ENCODE measurements at places on chromosomes 5 and 9.

- no peak for DNase-seq
Measured at GRCh38 chr9:125409217-125409636, 147.6 kb downstream of the GAPVD1 start.

- DNase-seq, result no peak
Measured at GRCh38 chr5:4990017-4990416, 150.1 kb upstream of the ADAMTS16 start.

DNA sequence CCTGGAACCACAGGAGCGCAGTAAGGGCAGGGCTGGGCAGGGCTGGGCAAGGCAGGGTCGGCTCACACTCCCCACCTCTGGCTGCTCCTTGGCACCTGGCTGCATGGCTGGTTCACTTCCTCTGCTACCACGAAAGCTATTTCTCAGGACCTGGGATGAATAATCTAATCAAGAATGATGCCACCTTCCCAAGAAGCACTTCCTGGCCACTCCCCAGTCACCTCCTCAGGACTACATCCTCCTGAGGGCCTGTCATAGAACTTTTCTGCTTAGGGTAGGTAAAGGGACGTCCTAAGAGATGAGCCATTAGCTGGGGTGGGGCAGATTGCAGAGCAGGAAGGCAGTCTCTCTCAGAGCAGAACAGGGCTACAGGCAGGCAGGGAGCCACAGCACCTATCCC lies 288.2 kb upstream of the MAP3K1 start:
- DNase-seq, result no peak

- DNase-seq, result no peak
Measured at GRCh38 chr9:122446819-122447484, 30.8 kb downstream of the OR1J1 start.

DNA sequence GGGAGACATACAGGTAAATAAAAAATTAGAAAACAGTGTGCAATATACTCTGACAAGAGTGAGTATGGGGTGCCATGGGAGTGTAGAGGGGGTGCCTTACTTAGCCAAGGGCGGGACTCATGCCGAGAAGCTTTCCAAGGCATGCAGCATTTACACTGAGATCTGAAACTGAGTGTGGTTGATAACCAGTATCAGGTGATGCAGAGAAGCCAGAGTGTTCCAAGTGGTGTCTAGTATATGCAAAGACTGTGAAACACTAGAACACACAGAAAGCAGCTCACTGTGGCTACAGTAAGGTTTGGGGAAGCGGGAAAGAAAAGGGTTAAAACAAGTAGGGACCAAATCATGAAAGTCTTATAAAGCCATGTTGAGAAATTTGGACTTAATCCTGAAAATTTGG lies 30.5 kb upstream of the ERBIN start:
- DNase-seq, result no peak

DNA sequence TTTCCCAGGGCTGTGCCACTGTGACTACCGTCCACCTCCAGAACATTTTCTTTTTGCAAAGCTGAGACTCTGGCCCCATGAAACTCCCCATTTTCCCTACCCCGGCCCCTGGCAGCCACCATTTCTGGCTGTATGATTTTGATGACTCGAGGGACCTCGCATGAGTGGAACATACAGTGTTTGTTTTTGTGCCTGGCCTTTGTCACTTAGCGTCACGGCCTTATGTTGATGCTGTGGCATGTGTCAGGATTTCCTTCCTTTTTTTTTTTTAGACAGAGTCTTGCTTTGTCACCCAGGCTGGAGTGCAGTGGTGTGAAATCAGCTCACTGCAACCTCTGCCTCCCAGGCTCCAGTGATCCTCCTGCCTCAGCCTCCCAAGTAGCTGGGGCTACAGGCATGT lies 42.7 kb downstream of the ASS1 start:
- DNase-seq, result no peak

DNA sequence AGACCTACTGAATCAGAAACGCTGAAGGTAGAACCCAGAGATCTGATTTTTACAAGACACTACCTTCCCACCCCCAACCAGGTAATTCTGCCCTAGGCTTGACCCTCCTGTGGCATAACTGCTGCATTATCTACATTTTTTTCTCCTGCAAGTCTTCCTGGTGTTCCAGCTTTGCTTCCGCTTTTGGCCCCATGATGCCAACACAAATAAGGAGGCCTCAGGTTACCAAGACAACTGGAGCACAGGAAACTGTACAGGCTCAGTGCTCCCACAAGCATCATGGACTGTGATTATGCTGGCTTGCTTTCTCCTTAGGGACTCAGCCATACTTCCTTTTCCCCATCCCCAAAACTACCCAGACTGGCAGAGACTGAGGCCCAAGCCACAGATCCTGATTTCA lies 6.6 kb upstream of the MSMP start:
- DNase-seq, result no peak

GRCh38 chr5:150485693-150486401 lies 22.1 kb upstream of the NDST1 start:
- DNase-seq, result peak; percentile 25

DNA sequence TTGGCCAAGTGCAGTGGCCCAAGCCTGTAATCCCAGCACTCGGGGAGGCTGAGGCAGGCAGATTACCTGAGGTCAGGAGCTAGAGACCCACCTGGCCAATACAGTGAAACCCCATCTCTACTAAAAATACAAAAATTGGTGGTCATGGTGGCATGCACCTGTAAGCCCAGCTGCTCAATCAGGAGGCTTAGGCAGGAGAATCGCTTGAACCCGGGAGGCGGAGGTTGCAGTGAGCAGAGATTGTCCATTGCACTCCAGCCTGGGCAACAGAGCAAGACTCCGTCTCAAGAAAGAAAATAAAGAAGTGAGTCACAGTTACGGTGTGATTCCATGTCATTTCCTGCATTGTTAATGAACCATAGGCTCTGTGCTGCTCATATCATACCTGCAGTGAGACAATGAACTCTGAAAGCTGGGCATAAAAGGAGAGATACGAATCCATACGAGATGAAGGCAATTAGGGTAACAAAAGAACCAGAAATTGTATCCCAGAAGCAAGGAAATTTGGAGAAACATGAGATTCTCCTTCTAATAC lies 44.6 kb downstream of the TIMD4 start:
- no peak for DNase-seq

DNA sequence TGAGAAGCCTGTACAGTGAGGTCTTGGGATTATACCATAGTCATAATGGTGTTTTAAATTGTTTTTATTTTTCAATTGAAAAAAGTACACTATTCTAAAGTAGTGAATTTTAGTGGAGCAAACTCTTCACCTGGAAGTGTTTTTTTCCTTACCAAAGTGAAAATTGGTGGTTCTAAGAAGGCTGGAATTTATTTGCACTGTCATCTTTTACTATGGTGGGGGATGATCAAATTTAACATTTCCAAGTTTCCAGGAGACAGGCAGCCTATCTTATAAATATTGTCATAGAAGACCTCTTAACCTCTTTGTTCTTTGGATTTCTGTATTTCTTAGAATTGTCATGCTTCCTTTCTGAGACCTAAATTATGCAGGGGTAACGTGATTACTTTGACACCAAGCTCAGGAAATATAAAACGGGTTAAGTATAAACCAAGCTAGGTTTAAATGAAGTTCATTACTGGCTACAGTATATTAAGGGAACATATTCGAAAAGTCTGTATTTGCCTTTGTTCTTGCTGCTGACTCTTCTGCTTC lies 20.2 kb downstream of the NDFIP1 start:
- no peak for DNase-seq

DNA sequence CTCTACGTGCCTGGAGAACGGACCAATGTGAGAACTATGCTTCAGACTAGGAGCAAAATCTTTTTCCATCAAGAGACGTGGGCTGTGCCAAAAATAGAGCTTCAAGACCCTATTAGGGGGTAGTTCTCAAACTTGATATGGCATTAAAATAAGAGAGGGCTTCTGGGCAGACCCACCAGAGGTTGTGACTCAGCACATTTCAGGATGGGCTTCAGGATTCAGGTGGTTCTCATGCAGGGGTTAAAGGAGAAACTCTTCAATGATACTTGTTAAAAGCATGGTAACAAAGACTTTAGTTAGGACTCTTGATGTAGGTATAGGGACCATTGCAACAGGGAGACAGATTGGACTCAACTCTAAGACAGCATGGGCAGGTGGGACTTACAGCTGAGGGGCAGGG lies 195.5 kb downstream of the RGS3 start:
- no peak for DNase-seq

DNA sequence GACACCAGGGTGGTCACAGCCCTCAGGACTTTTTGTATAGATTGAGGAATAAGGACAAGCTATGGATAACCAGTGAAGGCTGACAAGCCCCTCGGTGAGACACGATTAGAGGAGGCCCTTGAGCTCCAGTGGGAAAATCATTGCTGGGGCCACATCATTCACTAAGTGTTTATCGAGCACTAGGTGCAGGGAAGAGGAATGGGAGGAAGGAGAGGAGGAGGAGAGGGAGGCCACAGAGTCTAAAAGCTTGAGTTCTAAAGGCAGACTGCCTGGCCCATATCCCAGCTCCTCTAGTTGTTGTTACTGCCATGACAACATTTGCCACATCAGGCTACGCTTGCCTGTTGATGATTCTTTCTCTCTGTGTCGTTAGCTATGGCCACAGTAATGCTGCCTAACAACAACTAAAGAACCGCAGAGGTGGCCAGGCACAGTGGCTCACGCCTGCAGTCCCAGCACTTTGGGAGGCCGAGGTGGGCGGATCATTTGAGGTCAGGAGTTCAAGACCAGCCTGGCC lies 37.6 kb downstream of the NKX2-5 start:
- DNase-seq, result no peak

DNA sequence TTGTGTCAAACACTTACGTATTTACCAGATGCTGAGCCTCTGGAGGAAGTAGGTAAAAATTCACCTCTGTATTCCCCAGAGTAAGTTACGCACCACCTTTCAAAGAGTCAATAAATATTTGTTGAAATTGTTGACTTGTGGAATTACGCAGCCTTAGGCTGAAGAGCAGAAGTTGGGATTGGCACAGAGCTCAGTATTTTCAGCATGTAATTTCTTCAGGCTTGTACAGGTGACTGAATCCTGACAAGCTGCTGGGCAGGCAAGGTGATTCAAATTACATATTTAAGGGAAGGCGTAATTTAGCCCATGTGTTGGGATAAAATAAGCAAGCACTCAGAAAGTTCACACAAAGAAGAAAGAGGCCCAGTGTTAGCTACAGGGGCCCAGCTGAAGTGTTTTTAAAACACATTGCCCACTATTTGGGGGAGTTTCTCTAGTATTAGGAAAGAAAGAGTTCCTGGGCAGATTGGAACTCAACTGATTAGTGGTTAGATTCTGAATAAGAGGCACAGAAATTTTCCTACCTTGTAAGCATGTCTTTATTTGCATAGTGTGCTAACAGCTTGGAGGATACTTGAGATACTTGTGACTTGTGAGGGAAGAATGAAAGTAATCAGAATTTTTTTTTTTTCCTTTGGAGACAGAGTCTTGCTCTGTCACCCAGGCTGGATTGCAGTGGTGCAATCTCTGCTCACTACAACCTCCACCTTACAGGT lies 165.3 kb upstream of the FBXL7 start:
- DNase-seq, result no peak

GRCh38 chr9:114894609-114895433 lies 35.6 kb downstream of the TNFSF8 start:
- DNase-seq, result peak; percentile 20

- no peak for DNase-seq
Measured at GRCh38 chr9:18849890-18850677, 182.9 kb downstream of the SAXO1 start.

GRCh38 chr9:27800159-27800558 lies 226.9 kb upstream of the C9orf72 start:
- DNase-seq, result no peak

DNA sequence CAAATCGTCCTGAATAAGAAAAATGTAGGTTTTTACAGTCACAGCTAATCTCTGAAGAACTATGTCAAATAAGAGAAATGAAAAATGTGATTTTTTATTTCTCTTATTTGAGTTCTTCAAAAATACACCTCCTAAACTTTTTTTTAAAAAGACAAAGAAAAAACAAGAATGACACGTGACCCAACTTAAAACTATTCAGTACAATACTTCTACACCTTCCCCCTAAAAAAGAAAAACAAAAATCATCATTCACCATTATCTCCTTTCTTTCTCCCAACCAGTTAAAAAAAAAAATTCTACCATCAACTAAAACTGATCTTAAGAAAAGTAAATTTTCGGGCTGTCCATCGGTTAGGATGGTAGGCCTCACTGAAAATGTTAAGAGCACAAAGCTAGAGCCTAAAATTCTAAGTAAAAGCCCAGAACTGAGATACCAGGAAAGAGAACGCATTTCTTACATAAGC lies 2.1 kb downstream of the RNF145 start:
- no peak for DNase-seq

DNA sequence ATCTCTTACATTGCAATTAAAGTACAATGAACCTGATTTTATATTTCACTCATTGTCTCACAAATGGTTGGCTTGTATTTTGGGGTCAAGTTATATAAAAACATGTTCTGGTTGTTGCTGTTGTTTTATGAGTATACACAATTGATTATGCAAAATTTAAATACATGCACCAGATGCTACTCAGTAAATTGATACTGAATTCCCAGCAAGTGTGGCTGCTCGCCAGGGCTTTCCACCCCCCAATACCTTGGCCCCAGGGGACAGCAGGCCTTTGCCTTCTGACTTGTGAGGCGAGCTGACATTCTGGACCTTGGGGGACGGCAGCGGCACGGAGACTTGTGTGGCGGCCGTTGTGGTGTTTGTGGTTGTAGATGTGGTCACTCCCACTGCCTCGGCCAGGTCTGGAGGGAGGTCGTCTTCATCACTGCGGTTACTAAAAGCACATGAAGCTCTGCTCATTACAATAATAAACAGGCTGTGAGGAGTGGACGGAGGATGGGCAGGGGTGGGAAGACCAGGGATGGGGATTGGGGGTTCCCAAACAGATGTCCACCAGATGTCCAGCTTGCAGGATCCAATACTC lies 27.0 kb upstream of the FRRS1L start:
- DNase-seq, result no peak

- no peak for DNase-seq
Measured at GRCh38 chr9:133405508-133406438, 12.0 kb downstream of the REXO4 start.

- no peak for DNase-seq
Measured at GRCh38 chr9:126885131-126885641, 24.7 kb downstream of the ZBTB34 start.

DNA sequence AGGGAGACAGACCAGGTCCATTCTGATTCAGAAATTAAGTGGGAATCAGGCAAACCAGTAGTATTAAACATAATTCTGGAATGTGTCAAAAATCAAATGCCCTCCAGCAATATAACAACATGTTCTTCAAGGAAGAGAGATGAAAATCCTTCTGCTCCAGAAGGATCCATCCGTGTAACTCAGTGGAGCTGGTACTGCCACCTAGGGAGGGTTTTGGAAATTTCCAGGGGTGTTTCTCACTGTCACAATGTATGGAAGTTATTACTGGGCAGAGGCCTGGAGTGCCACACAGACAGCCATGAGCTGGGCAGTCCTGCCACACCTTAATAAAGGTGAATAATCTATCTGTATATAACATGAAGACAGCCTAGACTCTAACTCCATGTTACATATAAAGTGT lies 87.5 kb downstream of the TTLL11 start:
- DNase-seq, result no peak

- DNase-seq, result no peak
Measured at GRCh38 chr5:148966938-148967337, 95.9 kb downstream of the SH3TC2 start.

- no peak for DNase-seq
Measured at GRCh38 chr5:113357696-113358476, 76.9 kb downstream of the TSSK1B start.

- DNase-seq, result no peak
Measured at GRCh38 chr9:126488881-126489404, 124.8 kb upstream of the LMX1B start.

GRCh38 chr5:113489299-113489698 lies 1.0 kb upstream of the MCC start:
- DNase-seq, result no peak
